ENCODE measurements at places on chromosomes 13 and 19. TPM values are rescaled to one million over a fixed set of nuclear protein-coding genes. Genes with fewer than 3 reads are reported as not detected.

Gene C1QTNF9B
- not detected for total RNA-seq

Gene SIGLEC9
- total RNA-seq = 1.3 TPM

Gene LYPD5
- total RNA-seq = 48.5 TPM

Gene GIPC3
- total RNA-seq = 0.89 TPM

Gene ACER1
- total RNA-seq = 63.1 TPM

Gene IFNL1
- total RNA-seq = not detected

Gene SBNO2
- total RNA-seq = 36.7 TPM

Gene PSG11
- not detected for total RNA-seq

Gene RAB3A
- 1.9 TPM for total RNA-seq

Gene TMEM221
- not detected for total RNA-seq

Gene NOTCH3
- 250 TPM for total RNA-seq

Gene RAB4B
- total RNA-seq = 20.6 TPM
